Aorta (tissue), 5 donors: ENCODE measurements at places on chromosomes 16 and 17. TPM values are rescaled to one million over a fixed set of nuclear protein-coding genes. Genes with fewer than 3 reads are reported as not detected.

TNFRSF17 gene
- total RNA-seq: not detected

USH1G gene
- not detected for total RNA-seq

TK2 gene
- 27.4 TPM for total RNA-seq

NLRP1 gene
- 82.2 TPM for total RNA-seq

SOX8 gene
- 2.2 TPM for total RNA-seq

KRT23 gene
- 0.39 TPM for total RNA-seq

DNA sequence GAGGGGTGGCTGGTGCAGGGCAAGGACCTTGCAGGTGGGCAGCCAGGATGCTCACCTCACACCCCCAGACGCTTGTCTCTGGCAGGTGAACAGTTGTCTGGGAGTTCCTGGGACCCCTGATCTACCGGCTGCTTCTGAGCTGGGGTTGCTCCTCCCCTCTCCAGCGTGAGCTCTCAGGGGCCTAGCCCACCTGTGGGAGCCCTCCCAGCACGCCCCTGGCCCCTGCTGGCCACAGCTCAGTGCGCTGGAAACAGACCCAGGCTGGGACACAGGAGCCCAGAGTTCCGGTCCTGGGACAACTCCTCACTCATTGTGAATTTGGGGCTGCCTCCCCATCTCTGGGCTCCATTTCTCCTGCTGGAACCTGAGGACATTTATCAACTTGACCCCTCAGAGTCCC is 30.3 kb downstream of the ARHGAP23 start:
- DNase-seq: no peak

- DNase-seq: no peak
Measured at GRCh38 chr16:12208341-12209035, 232.0 kb downstream of the SNX29 start.

- no peak for DNase-seq
Measured at GRCh38 chr17:67517325-67517724, 140.2 kb downstream of the PITPNC1 start.

GRCh38 chr16:79770244-79771064 is 169.9 kb upstream of the MAF start:
- DNase-seq: peak; percentile 95

- DNase-seq: no peak
Measured at GRCh38 chr16:35732046-35732810, 2272.8 kb downstream of the TP53TG3F start.

- no peak for DNase-seq
Measured at GRCh38 chr16:17331991-17332390, 138.8 kb downstream of the XYLT1 start.

DNA sequence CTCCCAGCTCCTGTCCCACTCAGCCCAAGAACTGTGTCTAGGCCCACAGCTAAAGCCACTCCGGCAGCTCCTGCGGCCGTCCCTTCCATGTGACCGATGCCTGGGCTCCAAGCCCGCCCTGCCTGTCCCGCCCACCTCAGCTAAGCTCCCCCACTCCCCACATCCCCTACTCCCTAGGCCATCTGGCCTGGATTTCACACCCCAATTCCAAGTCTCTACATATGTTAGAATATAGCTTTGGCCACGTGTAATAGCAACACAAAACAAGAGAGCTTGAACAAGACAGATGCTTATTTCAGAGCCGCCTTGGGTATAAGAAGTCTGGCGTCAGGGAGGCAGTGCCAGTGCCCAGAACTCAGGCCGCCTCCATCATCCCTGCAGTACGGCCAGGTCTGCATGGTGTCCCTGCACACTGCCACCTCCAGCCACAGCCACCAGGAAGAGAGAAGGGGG is 30.0 kb upstream of the USP22 start:
- no peak for DNase-seq

DNA sequence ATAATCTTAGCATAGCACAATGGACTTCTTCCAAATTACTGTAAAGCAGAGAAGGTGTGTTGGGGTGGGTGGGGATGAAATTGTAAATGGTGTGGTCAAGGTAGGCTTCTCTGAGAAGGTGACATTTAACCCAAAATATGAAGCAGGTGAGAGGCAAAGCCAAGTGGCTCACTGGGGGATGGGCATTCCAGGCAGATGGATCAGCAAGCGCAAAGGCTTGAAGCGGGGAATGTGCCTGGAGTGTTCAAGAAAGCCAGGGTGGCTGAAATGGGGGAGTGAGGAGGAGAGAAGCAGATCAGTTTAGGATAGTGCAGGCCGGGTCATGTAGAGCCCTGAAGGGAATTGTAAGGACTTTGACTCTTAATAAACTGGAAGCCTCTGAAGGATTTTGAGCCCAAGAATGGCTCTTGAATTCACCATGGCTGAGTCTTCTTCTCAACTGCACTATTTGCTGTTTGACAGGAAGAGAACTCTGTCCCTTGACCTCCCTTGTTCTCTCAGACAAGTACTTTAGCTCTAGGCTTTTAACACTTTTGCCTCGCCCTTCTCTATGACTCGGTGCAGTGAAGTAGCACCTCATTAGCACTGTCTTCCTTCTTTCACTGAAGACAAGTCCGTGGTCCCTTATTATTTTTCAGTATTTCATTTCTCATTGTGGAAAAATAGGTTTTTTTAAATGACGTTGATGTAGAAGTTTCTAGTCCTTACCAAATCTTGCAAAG is 14.7 kb downstream of the CACNG3 start:
- no peak for DNase-seq
